ENCODE measurements at places on chromosomes 12 and 14.
A peak's percentile ranks its signal among the peaks of the same experiment; 100 is the strongest.

DNA sequence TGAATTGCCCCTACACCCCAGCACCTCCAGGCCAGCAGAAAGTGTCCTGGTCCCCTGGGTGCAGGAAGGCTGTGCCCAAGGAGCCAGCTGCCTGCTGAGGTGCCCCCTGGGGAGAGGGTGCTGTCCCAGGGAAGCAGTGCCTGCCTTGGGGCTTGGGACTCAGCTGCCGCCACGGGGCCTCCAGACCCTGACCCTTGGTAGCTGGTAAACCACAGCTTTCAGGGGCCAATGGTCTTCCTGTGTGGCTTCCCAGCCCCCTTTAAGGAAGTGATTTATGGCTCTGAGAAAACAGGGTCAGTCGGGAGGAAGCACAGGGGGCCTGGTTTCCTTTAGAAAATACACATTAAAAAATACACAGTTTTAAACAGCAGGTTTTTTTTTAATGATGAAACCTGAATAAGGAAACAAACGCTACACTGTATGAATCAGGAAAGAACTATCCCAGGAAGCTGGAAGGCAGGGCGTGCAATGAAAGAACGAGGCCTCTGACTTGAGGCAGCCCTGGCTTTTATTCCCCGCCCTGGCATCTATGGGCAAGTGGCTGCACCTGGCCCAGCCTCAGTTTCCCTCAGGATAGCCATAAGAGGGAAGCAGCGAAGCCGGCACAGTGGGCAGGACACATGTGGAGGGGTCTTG lies 40.6 kb upstream of the EML1 start:
- DNase-seq: no peak

GRCh38 chr14:77859934-77860570 lies 60.1 kb downstream of the ADCK1 start:
- DNase-seq: no peak

GRCh38 chr12:2324387-2324786 lies 271.6 kb downstream of the CACNA1C start:
- no peak for DNase-seq

GRCh38 chr12:59077575-59078426 lies 157.5 kb upstream of the LRIG3 start:
- DNase-seq: no peak

DNA sequence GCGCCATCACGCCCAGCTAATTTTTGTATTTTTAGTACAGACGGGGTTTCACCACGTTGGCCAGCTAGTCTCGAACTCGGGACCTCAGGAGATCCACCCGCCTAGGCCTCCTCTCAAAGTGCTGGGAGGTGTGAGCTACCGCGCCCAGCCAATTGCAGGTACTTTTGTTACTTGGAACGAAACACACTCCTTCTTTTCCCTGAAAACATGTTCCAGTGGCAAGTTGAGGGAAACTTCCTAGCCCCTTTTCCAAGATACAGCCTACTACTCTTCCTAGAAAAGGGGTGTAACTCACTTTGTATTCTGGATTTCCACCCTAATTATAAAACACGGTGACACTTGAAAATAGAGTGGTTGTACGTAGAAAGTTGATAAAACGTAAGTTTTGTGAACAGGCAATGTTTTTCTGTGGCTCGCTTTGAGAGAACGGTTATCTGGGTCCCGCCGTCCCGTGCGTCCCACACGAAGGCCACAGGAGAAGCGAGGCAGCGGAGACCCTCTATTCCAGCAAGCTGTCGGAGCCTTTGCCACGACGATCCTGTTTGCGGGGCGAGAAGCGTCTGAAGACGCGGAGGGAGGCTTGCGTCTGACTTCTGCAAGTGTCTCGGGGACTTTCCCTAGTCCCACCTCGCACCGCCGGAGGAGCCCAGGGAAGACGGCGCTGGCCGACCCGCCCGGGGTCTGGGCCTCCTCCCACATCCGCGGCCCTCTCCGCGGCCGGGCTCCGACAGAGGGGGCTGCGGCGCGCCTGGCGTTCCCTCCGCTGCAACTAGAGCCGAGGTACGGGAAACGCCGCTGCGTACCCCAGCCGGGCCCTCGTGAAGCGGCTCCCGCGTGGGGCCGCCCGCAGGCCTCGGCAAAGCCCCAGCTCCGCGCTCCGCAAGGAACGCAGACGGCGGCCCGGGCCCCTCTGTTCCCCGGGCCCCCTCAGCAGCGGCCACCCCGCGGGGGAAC lies 745 bp downstream of the CDCA4 start:
- peak; percentile 80 for DNase-seq

DNA sequence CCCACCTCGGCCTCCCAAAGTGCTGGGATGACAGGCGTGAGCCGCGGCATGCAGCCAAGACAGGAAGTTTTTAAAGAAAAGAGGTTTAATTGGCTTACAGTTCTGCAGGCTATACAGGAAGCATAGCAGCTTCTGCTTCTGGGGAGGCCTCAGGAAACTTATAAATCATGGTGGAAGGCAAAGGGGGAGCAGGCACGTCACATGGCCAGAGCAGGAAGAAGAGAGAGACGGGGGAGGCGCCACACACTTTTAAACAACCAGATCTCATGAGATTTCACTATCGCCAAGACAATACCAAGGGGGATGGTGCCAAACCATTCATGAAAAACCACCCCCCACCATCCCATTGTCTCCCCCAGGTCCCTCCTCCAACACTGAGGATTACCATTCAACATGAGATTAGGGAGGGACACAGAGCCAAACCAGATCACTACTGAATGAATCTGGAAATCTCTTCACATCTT lies 14.1 kb downstream of the CCDC63 start:
- no peak for DNase-seq

DNA sequence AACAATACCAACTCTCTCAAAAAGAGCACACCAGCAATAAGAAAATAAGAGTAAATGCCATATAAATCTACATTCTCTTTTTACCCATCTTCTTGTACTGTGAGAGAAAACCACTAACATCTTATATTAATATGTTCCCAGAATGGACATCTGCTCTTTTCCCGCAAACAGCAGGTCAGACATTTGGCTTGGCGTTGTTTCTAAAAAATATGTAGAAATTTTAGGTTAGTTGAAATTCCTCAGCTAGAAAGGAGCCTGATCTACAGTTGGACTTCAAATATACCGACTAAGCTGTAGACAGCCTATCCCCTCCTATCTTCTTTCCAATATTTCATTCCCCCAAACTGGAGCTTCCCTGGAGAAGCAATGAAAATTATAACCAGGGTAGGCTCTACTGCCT lies 88.7 kb downstream of the PPP2R5E start:
- DNase-seq: no peak

DNA sequence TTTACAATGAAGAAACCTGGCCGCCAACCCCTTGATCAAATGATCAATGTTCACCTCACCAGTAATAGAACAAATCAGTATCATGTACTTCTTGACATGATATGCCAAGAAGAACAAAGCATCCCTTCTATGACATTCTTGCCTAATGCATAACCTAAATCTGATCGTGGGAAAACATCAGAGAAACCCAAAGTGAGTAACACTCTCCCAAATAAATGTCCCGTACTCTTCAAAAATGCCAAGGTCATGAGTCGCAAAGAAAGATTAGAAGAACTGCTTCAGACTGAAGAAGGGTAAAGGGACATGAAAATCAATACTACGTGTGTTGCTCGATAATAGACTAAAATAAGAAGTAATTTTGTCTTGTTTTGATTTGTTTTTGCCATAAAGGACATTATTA lies 11.4 kb upstream of the SLC25A3 start:
- no peak for DNase-seq

- DNase-seq: no peak
Measured at GRCh38 chr14:79965896-79966295, 245.4 kb downstream of the DIO2 start.

- no peak for DNase-seq
Measured at GRCh38 chr12:105764216-105764835, 374.4 kb downstream of the NUAK1 start.

GRCh38 chr14:95364481-95365209 lies 44.9 kb upstream of the CLMN start:
- no peak for DNase-seq

- DNase-seq: no peak
Measured at GRCh38 chr12:49764126-49764525, 22.8 kb downstream of the TMBIM6 start.

- no peak for DNase-seq
Measured at GRCh38 chr12:3973973-3974644, 100.9 kb upstream of the PARP11 start.

DNA sequence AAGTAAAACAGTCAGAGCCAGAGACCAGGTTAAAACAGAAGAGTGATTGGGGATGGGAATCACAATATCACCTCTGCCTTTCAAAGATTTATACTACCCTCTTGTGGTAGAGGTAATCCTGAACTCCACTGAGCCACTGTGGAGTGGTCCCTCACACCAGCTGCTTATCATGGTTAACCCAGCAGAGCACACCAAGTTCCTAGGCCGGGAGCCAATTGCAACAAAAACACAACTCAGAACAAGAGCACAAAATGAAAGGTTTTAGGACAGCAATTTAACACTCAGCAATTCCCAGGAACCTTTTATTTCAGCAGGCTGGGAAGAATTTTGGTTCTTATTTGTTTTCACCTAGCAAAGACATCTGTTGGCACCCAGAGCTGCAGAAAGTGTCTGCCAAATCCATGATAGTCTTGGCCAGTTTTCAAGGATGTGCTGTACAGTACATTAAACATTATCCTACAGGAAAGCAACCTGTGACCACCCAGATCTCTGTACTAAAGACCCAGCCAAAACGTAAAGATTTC lies 220.5 kb upstream of the ATXN7L3B start:
- no peak for DNase-seq

GRCh38 chr14:73713803-73714655 lies at the start of gene PNMA1:
Gene PNMA1, minus strand, starts transcription at chr14:73714384. Its CDS starts 745 bp downstream, at chr14:73713639.
- DNase-seq: peak; percentile 86

GRCh38 chr12:12736759-12737676 lies 19.9 kb downstream of the CDKN1B start:
- DNase-seq: peak; percentile 26

DNA sequence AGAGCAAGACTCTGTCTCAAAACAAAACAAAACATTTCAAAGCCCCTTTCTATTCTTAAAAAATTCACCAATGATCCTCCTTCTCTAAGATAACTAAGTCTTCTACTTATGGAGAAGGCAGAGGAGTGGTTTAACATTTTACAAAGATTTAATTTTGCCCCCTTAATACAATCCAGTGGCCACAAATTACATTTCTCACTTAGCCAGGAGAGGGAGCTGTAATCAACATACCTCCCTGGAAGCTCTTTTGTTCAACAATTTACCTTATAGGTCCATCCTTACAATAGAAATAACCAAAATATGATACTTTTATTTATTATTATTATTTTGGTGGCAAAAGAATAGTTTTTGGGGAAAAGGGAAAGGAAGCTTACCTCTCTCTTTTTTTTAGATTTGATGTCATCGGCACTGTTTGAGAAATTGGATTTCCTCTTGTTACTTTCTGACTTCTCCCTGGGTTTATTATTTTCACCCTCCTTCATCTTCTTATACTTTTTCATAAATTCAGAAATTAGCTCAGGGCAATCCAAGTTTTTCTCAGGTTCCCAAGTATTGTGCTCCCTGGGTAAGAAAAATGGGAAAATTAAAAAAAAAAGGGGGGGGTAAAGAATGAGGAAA lies 28.1 kb downstream of the CBX5 start:
- DNase-seq: no peak

DNA sequence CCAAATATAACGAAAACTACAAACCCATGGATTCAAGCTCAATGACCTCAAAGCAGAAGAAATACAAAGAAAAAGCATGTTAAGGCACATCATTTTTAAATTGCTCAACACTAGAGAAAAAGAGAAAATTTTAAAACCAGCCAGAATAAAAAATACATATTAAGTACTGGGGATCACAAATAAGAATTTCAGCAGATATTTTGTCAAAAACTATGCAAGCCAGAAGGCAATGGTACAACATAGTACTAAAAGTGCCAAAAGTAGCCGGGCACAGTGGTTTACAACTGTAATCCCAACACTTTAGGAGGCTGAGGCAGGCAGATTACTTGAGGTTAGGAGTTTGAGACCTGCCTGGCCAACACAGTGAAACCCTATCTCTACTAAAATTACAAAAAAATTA lies 10.2 kb downstream of the SGPP1 start:
- no peak for DNase-seq

GRCh38 chr12:8127138-8127537 lies 3.7 kb downstream of the CLEC4A start:
- DNase-seq: no peak

DNA sequence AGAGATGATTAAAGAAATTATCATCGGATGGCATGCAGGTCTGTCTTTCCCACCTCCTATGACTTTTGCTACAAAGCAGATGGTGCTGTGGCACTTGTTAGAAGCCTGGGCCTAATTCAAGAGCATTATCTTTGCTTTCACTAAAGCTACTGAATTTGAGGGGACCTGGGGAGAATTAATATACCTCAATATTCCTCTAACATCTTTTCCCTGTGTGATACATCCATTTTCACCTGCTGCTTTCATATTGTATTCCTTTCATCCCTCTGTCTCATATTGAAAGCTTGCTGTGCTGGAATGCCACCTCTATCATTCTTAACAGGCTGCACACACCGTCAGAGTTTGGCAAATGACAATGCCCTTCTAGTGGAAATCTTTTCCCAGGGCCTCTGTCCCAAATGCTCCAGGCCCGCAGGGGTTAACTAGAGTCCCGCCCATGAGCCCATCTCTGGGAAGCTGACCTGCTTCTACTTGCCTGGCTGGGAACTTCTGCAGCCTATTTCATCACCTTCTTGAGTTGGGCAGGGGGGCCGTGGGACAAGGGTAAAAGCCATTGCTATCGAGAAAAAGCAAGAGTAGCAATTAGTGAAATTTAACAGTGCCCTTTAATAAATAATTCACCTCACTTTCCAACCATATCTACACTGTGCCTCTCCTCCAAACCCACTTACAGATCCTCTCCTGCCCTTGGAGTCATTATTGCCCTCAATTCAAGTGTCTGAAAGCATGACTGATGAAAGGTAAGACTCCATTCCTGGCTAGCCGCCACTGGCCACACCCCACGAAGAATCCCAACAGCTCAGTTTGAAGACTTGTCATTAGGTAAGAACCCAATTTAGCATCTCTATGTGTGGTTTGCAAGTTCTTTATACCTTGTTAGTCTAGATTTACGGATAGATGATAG lies 126.7 kb upstream of the BTG1 start:
- DNase-seq: no peak

GRCh38 chr12:43766291-43766690 lies 7.5 kb downstream of the IRAK4 start:
- no peak for DNase-seq

DNA sequence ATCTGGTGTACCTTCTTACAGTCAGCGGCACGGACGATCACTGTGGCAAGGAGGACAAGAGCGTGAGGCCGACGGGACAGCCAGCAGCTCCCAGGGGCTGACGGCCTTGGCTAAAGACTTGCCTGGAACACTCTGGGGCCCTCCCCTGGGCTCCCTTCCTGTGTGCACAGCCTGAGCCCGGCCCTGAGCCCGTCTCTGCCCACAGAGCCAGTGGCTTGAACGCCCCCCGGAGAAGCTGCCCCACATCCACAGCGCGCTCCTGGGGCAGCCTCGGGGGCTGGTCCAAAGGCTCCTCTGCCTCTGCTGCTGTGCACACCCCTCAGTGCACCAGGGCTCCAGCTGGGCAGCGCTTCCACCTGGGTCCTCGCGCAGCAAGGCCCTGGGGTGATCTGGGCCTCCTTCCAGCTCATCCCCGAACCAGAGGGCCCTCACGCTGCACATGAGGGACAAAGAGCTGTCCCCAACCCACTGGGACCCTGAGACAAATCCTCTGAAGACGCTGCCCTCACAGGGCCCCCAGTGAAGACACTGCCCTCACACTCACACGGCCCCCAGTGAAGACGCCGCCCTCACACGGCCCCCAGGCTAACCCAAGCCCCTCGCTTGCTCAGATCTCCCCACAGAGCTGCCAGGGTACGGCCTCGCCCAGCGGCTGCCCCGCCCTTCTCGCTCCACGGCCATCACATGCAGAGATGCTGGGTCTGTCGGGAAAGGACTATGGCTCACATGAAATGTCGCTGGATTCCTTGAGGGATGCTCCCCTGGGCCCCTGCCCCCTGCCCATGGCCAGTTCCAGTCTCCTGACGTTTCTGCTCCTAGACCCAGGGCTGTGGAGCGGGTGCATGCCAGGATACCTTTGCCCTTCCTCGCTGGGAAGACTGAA lies 22.2 kb downstream of the AMN start:
- DNase-seq: no peak

Data from CD8-positive, alpha-beta memory T cell (primary cell).